ENCODE measurements at places on chromosomes 2 and 18.

GRCh38 chr2:10086950-10087349, 6.7 kb upstream of the CYS1 start:
- DNase-seq: no peak

DNA sequence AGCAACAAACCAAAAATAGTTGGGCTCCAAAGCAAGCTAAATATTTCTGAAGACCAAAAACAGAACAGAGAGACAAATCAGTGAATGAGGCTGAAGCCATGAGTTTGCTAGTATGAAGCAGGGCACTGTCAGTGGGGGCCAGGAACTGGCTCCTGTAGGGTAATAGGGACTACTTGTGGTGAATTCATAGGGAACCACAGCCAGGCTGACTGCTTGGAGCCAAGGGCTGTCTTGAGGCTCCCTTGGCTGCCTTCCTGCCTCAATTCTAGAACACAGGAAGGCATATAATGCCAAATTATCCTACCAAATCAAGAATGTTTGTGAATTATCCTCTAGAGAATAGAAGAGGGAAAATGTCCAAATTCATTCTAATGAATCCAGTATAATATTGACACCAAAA, 406.0 kb downstream of the CCDC85A start:
- DNase-seq: no peak

GRCh38 chr2:30336978-30337841, 105.9 kb downstream of the LBH start:
- DNase-seq: no peak

DNA sequence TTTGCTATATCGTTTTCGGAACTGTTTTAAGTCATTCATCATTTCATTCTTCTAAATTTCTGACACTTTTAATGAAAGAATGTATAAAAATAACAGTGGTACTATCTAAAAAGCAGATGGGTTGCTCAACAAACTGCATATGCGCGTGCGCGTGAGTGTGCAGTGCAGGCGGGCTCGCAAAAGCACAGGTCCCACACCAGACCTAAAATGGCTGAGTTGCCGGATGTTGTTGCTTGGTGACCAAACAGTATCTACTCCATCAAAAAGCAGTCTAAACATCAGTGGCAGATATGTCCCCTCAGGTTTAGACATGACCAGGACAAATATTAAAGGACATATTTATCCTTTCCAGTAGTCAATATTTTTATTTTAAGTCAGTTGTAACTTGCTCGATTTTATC, 5.1 kb downstream of the NOL4 start:
- no peak for DNase-seq

- DNase-seq: no peak
Observed at GRCh38 chr18:61335684-61336555, 2.7 kb downstream of the CDH20 start.

GRCh38 chr2:189608795-189609422, 28.3 kb upstream of the SLC40A1 start:
- DNase-seq: no peak

- DNase-seq: peak; percentile 19
Observed at GRCh38 chr2:96960153-96960961, 26.0 kb downstream of the FAM178B start.

GRCh38 chr2:96916646-96917543, 47.0 kb upstream of the SEMA4C start:
- no peak for DNase-seq

DNA sequence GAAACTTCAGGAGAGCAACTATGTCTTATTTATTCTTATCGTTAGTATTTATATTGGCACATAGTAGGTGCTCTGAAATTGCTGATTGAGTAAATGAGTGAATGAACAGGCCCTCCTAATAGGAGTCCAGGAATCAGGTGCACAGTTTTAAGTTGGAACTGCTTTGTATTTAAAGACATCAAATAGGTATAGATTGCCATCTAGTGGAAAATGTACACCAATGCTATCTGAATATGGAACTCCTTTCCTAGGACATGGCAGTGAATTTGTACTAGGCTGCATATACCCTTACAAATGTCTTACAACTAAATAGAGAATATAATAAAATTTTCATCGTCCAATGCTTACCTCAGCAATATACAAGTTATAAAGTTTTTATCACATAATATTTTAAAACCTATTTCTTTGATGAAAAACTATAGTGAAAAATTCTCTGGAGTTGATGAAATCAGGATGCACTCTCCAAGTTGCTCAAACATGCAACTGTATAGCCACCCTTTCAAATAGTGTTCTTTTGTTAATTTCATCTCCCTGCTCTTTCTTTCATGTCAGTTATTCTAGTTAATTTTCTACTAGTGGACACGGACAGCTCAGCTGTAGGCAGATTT, 318.9 kb upstream of the SYT4 start:
- DNase-seq: no peak

DNA sequence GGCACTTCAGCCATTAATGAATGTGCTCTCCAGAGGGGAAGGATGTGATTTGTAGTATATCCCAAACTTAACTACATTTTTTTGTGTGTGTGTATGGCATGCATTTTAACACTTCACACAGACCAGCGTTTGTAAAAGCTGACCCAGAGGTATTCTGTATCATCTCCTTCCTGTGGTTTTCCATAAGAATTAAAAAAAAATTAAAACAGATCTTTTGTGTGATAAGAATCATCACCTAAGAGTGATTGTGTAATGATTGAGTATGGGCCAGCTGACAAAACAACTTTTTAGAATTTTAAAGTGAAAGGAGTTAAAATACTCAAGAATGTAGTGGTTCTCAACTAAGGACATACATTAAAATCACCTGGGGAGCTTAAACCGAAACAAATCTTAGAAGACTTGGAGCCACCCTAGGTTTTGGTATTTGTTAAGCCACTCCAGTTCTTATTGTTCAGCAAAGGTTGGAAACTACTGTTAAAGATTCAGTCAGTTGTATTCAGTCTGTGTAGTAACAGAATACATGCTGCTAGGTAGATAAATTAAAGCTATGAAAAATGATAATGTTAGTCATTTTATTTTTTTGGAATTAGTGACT, 120.1 kb downstream of the HAUS1 start:
- no peak for DNase-seq

DNA sequence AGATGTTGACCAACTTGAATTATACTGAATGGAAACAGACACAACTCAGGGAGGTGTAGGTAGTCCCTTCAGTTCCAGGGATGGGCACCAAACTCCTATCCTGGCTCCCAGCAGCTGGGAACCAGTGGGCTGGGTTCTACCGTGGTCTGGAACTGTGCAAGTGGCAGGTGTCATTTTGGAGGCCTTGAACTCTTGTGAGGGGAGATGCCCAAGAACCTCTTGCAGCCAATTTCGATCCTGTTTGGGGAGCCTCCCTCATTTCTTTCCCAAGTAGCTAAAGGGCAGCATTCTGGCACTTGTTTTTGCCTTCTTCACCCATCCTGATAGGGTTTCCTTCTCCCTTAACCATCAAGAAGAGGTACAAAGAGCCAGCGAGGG, 200.2 kb downstream of the ANKRD30B start:
- no peak for DNase-seq

GRCh38 chr18:32769071-32769585, 3.7 kb downstream of the KLHL14 start:
- no peak for DNase-seq

DNA sequence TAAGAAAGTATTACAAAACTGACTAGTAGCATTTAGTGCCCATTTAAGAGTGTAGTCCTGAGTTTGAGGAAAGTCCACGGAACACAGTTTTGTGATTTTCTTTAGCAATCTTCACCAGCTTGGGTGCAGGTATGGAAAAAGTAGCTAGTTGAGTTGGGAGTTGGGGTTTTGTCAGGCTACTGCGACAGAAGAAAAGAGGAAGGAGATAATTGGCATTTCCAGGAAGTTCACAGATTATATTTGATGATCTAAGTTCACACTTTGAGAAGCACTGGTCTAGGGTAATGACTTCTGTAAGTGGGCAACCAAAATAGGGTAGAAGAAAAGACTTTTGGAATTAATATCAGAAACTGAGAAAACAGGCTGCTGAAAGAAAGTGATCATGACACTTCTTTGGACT, 52.1 kb downstream of the VIL1 start:
- DNase-seq: no peak

DNA sequence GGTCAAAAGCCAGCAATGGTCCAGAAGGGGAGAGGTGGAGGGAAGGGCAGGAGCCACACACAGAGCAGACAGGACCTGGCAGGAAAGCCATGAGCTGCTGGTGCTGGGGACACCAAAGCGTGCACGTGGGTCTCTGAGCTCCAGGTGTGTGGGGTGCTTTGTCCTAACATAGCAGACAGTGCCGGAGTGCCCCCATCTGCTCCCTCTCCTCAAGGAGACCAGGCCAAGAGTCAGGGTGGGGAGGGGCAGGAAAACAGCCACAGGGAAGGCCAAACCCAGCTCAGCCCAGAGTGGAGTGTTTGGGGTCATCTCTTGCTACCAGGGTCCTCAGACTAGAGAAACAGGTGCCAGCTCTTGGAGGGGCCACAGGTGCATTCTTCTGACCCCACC, 4.2 kb upstream of the GPC1 start:
- no peak for DNase-seq

DNA sequence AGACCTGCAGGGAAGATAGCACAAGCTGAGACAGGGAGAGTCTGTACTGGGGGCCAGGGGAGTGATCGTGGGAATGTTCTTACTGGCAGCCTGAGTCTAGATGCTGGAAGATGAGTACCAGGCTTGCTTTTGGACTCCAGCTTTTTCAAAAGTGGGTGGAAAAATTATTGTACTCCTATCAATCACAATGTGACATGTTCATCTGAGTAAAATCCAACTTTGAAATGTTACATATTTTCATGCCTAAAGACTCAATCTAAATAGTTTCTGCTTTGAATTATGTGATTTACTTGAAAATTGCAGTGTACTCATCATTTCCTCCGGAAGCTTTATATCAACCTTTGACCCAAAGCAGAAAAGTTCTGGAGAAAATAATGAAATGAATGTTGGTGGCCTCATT, 49.7 kb upstream of the ST3GAL5 start:
- DNase-seq: no peak

GRCh38 chr2:233082931-233083755, 23.0 kb downstream of the INPP5D start:
- DNase-seq: no peak

- no peak for DNase-seq
Observed at GRCh38 chr2:118835746-118836410, 11.6 kb downstream of the EN1 start.

DNA sequence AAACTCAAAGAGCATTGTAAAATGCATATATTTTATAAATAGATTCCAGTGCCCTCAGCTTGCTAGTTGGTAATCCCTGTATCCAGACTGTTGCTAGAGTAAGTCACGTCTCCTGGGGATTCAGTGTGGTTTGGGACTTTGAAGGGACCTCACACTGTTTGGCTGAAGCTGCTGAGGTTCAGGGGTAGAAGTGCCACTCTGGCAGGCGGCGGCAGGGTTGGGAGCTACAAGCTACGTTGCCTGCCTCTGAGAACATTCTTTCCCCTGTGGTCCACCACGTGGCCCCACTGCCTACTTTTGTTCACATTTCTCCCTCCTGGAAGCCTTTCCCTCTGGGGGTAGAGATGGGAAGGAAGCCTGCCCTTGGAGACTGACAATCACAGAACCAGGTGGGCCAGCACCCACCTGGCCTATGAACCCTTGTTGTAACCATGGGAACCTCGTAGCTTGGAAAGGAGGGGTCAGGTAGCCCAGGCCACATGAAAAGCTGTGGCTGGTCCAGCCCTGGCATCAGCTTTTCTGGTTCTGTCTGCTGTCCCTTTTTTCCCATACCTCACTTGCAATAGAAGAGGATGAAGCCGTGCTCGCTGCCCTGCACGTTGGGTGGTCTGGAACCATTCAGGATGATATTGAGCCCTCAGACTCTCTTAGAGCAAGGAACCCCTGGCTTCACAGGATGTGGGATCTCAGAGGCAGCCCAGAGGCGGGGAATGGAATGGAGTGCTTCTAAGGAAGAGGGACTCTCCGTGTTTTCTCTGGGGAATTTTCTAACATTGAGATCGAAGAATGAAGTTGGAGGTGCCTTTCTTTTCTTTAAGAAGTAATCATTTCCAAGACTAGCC, 2.9 kb downstream of the RNF144A start:
- no peak for DNase-seq

DNA sequence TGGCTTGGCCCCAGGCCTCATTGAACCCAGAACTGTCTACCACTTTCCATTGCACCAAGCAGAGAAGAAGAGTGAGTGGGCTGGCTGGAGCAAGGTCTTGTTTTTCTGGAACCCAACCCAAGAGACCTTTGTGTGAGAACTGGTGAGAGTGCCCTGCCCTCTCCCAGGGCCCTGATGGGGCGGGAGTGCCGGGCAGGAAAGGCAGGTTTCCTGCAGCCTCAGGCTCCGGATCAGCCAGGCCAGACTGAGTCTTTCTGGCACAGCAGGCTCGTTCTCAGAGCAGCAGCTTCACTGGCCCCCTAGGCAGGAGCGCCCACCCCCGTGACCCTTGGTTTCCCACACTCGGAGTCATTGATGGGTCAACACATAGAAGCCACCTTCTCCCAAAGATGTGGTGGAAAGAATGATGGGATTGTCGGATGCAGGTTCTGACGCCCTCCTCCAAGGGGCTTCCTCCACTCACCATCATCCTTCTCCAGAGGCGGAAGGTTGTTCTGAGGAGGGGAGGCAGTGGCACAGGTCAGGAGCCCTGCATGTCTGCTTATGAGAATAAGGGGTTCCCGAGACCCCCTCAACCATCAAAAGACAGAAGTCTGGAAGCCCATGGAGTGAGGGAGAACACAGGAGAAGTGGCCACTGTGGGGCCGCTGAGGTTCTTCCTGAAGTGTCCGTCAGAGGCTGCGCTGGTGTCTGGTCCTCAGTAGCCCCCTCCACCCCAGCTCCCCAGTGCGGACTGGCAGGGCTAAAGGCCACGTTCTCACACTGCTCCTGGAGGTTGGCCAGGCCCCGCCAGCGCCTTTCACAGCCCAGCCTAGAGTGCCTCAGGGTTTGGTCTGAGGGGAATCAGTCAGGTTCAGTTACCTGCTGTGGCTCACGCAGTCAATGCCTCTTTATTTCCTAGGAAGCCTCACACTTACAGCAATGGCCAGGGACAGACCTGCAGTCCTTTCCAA, 62.8 kb upstream of the LAPTM4A start:
- no peak for DNase-seq

GRCh38 chr2:149422991-149423338, 92.6 kb downstream of the LYPD6 start:
- no peak for DNase-seq

GRCh38 chr2:191569025-191569424, 108.9 kb upstream of the NABP1 start:
- DNase-seq: no peak

DNA sequence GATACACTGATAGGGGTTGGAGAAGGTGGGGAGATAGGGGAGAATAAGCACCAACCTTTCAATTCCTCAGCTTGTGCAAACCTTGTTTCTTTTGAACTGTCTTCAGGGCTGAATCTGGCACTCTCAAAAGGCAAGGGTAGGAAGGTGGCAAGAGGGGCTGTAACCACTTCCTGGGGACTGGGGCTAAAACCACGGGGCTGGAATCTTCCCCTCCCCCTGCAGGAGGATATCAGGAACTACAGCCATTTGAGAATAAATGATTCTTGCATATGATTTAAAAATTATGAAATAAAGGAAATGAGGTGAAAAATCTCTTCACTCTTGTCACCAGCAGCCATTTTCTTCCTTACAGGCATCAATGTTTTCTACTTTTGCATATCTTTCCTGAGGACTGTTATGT, 50.8 kb downstream of the ATOH8 start:
- no peak for DNase-seq

- DNase-seq: no peak
Observed at GRCh38 chr2:46902465-46902864, 13.1 kb downstream of the MCFD2 start.

- DNase-seq: no peak
Observed at GRCh38 chr2:47964722-47965434, 58.6 kb upstream of the FBXO11 start.

GRCh38 chr2:6370753-6371551, 494.8 kb downstream of the CMPK2 start:
- no peak for DNase-seq

- no peak for DNase-seq
Observed at GRCh38 chr2:115129536-115129935, 687.1 kb downstream of the DPP10 start.
